Activated CD8-positive, alpha-beta memory T cell treated with anti-CD3 and anti-CD28 coated beads, Interleukin-2, amount 50 U/mL, for 4 hours (primary cell): ENCODE measurements at places on chromosomes 6 and 20.

GRCh38 chr6:136677344-136677743 is 114.9 kb downstream of the MAP3K5 start:
- no peak for DNase-seq

- DNase-seq = no peak
Measured at GRCh38 chr6:71965404-71965803, 79.1 kb downstream of the RIMS1 start.

- no peak for DNase-seq
Measured at GRCh38 chr6:127404594-127405178, 54.5 kb downstream of the KIAA0408 start.

GRCh38 chr6:139577763-139578604 is 203.5 kb upstream of the CITED2 start:
- no peak for DNase-seq

DNA sequence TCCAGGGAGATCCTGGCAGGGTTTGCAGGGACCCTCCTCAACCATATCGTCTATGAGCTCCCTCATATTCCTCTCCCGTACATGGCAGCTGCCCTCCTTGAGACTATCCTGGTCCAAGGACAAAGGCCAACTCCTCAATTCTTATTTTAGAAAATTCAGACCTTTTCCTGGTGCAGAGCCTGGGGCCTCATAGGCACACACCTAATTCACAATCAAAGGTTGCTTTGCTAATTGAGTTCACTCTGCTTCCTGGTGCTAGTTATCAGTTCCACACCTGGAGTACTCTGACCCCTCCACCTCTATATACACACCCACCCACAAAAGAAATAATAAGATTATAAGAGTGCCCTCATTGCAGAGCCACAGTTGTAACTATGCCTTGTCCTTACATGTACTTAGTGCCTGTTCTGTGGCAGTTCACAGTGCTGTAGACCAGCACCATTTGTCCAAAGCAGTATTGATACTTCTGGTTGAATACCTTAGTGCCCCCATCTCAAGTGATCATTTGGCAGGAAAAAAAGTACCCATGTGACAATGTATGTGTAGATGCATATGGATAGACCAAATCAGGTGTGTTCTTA is 38.7 kb downstream of the GSS start:
- DNase-seq = no peak

GRCh38 chr6:135955099-135955498 is 103.6 kb downstream of the PDE7B start:
- DNase-seq = no peak

GRCh38 chr6:80457439-80457933 is 351.0 kb downstream of the BCKDHB start:
- DNase-seq = no peak

DNA sequence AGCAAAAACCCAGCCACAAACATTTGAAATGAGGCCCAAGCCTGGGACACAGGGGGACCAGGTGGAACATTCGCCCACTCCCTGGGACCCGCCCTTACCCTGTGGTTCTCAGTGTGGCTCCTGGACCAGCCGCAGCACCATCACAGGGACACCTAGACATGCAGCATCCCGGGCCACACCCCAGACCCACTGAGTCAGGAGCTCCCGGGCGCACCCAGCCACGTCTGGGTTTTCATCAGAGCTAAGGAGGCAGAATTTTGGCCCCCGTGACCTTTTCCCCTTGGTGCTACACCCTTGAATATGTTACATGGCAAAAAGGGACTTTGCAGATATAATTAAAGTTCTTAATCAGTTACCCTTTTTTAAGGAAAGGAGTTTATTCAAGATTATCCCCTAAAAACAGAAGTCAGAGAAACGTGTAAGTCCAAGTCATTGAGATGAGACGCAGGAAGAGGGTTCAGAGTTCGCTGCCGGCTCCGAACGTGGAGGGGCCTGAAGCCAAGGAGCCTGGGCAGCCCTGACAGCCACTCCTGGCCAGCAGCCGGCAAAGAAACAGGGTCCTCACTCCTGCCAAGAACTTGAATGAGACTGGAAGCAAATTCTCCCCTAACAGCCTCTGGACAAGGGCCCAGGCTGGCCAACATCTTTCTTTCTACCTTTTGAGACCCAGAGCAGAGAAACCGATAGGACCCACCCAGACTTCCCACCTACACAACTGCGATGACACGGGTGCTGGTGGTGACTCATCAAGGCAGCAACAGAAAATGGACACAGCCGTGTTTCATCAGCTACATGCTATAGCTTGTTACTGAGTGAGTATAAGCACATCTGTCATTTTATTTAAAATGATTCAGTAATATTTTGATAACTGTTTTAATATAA is 25.3 kb downstream of the BFSP1 start:
- peak; percentile 69 for DNase-seq

- no peak for DNase-seq
Measured at GRCh38 chr6:106637051-106637716, 7.8 kb downstream of the QRSL1 start.
